ENCODE measurements at places on chromosomes 11 and 22. TPM values are rescaled to one million over a fixed set of nuclear protein-coding genes. Genes with fewer than 3 reads are reported as not detected.
A peak's percentile ranks its signal among the peaks of the same experiment; 100 is the strongest.

- DNase-seq: no peak
These were observed 693.9 kb upstream of the CHORDC1 start for GRCh38 chr11:90916706-90917105.

- no peak for DNase-seq
These were observed 25.1 kb upstream of the TPH1 start for GRCh38 chr11:18071098-18071705.

DNA sequence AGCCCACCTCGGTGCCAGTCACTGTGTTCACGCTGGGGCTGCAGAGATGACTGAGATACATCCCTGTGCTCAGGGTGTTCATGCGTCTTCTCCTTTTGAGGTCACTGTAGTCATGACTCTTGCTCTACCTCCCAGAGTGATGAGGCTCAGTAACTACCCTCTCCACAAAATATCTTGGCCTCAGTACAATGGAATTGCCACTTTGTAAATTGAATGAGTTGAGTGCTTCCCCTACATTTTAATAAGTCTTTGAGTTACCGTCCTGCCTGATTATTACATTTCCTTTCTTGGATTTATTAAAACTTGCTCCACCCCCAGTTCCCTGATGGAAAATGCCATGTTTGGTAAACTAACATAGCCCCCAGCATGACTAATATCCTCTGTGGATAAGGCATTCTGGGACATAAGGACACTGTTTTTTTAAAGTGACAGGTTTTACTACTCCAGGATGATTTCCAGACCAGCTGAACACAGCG, 15.9 kb downstream of the PRSS23 start:
- no peak for DNase-seq

GRCh38 chr11:83092488-83093384, 21.0 kb upstream of the RAB30 start:
- no peak for DNase-seq

DNA sequence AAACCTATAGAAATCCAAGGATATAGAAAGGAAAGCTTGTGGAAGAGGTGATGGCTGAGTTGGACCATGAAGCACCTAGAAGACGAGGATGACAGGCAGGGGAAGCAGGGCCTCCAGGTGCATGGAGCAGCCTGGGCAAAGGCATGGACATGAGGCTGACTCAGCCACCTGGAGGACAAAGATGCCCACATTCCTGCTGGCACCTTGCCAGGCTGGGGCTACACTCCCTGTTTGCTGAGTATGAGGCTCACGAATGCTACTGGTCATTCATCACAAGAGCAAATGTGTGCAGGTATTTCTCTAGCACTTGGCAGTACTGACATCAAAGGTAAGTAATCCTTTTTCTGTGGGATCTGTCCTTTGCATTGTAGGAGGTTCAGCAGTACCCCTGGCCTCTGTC, 7.1 kb upstream of the SCGB2A1 start:
- no peak for DNase-seq

DNA sequence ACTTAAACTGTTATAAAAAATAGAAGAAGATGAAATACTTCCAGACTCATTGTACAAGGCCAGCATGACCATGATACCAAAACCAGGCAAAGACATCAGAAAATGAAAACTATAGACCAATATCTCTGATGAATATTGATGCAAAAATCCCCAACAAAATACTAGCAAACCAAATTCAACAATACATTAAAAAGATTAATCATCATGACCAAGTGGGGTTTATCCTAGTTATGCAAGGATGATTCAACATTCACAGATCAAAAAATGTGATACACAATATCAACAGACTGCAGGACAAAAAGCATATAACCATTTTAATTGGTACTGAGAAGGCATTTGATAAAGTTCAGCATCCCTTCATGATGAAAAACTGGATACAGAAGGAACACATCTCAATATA, 824.5 kb upstream of the RAG2 start:
- no peak for DNase-seq

DNA sequence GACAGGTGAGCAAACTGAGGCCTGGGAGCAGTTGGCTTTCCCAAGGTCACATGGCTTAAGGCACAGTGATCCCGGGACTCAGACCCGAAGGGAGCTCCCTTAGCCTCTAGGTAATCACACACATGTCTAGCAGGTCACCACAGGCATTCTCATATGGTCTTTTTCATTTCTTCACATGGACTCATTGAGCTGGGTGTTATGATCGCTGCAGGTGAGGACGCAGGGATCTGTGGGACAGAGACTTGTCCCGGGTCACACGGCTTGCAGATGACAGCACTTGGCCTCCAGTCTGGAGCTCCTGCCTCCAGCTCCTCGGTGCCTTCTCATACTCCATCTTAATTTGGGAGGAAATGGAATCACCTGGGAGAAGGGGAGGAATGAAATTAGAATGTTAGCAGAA, 23.6 kb upstream of the CACNG2 start:
- DNase-seq: no peak

DNA sequence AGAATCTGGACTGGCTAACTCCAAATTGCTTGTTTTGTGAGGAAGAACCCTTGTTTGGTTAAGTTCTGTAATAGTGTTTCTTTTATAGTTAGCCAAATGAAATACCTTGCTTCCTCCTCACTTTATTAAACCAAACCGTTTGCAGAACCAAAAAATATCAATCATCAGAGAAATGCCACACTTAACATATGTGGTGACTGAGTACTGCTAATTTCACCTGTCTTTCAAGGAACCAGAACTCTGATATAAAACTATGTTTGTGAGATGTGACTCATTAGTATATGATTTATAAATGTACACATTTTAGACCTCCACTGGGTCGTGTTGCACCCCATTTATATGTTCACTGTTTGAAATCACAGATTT, 119.9 kb downstream of the PGR start:
- DNase-seq: no peak

- no peak for DNase-seq
These were observed 3.0 kb upstream of the SLCO2B1 start for GRCh38 chr11:75147875-75148263.

GRCh38 chr11:118911880-118912741, 13.6 kb downstream of the BCL9L start:
- peak; percentile 86 for DNase-seq

GRCh38 chr11:15563054-15563453, 448.3 kb downstream of the INSC start:
- DNase-seq: no peak

DNA sequence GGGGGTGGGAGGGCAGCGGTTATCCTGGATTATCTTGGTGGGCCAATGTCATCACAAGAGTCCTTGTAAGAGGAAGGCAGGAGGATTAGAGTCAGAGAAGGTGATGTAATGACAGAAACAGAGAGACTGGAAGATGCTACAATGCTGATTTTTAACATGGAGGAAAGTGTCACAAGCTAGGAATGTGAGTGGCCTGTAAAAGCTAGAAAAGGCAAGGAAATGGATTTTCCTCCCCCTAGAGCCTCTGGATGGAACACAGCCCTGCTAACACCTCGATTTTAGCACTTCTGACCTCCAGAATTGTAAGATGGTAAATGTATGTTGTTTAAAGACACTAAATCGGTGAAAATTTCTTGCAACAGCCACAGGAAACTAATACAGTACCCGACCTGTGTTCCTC, 109.3 kb downstream of the MN1 start:
- DNase-seq: no peak

DNA sequence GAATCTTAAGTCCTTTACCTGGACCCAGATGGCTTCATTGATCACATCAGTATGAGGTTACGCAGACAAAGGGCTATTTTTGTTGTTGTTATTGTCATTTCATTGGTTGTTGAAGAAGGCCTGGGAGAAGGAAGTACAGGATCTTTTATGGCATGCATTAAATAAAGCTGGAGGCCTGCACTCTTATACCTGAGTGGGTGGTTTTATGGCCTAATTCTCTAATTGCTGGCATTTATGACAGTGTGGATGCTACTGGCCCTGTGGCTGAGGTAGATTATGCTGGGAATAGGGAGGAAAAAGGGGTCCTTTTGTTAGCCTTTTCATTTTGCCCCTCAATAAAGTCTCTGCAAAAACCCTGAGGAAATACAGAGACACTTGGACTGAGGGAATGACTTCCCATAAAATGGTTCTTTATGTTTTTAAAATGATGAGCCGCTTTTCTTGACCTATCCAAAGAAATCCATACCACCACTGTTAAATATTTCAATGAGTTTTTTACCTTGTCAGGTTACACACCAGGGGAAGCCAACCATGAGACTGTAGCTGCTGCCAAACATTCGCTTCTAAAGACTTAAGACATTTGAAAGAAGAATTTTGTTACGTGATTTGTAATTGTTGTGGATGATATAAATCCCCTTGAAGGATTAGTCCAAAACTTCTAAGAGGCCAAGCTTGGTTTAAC, 6.8 kb downstream of the KMT2A start:
- DNase-seq: no peak

GRCh38 chr11:119307219-119307618, 9.7 kb downstream of the MCAM start:
- no peak for DNase-seq

DNA sequence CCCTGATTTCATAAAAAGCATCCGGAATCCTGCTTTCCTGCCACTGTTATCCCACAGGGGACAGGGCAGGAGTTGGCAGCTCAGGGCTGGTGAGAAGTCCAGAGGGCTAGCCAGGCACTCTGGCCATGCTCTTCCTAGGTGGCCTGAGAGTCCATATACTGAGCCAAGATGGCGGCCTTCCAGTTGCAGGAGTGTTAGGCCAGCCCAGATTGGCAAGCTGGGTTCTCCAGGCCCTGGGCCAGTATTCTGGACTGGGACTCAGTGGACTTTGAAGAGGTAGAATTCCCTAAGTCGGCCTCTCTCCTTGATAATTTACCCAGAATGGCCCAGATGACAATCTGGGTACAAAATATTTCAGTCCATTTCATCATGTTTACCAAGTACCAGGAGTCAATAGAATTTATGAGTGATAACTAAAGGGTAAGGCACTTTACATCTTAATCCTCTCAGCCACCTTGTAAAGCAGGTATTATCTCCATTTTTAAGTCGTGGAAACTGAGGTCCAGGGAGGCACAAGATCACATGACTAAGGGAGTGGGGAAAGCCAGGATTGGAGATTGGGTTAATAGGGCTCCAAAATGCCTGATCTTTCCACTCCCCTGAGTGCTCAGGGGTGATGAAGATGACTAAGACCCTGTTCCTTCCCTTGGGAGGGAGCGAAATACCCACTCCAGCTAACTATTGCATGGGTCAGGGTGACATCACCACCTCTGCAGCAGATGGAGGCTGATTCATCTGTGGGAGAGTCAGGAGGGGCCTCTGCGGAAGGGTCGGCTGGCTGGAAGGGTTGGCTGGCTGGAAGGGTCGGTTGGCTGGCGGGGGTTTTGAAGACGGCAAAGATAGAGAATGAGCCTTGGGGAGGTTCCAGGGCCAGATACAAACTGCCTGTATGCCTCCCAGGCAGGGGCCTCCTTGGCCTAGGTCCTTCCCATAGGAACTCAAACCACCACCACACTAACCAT, 1.2 kb upstream of the MICALL1 start:
- DNase-seq: no peak

DNA sequence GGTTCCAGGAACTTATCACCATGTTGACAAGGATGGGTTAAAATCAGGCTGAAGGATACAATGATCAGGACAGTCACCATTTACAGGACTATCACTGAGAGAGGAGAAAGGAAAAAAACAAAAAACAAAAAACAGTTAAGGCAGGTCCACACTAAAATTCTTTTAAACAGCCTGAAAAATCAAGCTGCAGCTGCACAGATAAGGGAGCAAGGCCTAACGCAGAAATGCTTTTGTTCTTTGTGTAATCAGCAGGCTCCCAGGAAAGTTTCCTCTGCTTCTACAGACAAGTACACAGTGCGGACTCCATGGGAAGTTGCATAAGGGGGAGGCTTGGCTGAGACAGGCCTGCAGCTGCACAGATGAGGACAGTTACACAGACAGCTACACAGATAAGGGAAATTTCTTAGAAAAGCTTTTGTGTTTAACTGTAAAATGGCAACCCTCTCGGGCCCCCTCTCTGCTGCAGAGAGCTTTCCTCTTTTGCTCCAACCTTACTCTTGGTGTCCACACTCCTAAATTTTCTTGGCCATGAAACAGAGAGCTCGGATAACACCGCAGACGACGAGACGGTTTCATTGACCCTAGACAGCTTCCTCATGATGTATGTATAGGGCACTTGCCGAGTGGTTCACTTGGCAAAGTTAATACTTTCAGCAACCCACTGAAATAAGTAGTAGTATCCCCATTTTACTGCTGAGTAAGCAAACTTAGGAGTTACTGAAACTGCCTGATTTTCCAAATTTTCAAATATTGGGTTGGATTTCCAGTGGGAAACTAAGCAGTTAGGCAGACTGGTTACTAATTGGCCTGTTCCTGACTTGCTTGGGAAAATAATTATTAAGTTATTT, 45.5 kb downstream of the PIWIL3 start:
- no peak for DNase-seq

DNA sequence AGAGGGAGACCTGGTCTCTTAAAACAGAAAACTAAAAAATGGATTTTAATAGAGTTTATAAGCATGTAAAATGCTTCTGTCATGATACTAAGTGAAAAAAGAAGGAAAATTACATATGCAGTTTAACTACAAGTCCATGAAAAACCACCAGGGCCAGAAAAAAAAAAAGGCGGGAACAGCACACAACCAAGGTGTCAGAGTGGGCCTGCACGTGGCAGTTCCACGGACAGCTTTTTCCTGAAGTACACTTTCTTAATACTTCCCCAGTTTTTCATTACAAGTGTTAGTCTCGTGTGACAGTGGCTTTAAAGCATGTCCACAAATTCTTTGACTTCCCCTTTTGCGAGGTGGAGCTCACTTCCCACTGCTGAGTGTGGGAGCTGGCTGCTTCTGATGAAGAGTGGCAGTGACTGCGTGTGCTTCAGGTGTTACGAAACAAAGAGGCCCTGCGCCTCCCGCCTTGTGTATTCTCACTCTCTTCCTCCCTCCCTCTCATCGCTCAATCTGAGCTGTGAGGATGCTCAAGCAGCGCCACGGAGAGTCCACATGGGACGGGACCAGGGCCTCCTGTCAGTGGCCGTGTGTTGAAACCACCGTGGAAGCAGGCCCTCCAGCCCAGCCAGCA, 16.4 kb downstream of the PPM1F start:
- DNase-seq: no peak

GRCh38 chr11:15750535-15751308, 605.6 kb downstream of the SOX6 start:
- DNase-seq: no peak

The ZNF280A gene
- 0.61 TPM for total RNA-seq

The CRYBB3 gene
- 0.58 TPM for total RNA-seq

The TNRC6B gene
- 45.5 TPM for total RNA-seq

The GRAMD1B gene
- 21.2 TPM for total RNA-seq

The C22orf15 gene
- total RNA-seq: 4.9 TPM

The OR10A3 gene
- not detected for total RNA-seq

The TMEM151A gene
- total RNA-seq: 2.4 TPM

The ETS1 gene
- total RNA-seq: 33.7 TPM

The PRODH gene
- total RNA-seq: 27.6 TPM

The TSPAN18 gene
- total RNA-seq: 10.2 TPM

The CCDC73 gene
- not detected for total RNA-seq

The SUSD2 gene
- total RNA-seq: 1.5 TPM

The IGLL5 gene
- total RNA-seq: not detected
